ENCODE measurements at places on chromosomes 5 and 9.

DNA sequence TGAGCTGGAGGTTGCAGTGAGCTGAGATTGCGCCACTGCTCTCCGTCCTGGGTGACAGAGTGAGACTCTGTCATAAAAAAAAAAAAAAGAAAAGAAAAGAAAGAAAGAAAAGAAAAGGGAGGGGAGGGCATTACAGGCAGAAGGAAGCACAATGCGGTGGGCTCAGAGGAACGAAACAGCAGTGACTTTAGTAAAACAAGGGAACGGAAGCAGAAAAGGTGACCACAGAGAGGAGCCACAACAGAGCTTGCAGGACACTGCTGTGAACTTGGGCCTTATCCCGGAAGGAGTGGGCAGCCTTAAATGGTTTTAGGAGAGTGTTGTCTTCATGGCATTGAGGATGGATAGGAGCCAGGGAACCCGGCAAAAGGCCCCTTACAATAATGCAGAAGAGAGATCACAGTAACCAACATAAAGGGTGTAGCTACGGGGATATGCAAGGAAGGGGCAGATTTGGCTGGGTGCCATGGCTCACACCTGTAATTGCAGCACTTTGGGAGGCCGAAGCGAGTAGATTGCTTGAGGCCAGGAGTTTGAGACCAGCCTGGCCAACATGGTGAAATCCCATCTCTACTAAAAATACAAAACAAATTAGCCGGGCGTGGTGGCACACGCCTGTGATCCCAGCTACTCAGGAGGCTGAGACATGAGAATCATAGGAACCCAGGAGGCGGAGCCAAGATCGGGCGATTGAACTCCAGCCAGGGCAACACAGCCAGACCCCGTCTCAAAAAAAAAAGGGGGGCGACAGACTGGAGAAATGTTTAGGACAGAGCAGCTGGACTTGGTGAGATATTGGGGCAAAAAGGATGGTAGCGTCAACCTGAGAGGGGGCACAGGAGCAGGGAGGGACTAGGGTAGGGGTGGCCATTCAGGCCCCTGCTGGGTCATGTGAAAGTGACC lies 83.9 kb upstream of the ZBTB43 start:
- DNase-seq = no peak

- DNase-seq = no peak
Measured at GRCh38 chr5:172503925-172504700, 49.8 kb upstream of the SH3PXD2B start.

DNA sequence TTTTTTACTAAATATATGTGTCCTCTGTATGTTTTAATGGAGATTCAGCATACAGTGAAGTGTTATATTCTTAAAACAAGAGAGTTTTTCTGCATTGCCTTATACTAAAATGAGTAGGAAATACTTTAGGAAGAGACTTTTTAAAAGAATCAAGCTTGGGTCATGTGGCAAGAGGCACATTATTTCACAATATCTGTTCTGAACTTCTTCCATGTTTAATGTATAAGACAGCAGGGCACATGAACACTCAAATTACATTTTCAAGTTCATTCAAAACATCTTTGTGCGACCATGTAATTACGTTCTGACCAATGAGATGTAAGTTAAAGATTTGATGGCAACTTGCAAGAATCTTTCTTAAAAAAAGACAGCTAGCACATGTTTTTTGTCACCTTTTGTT lies 1055.9 kb downstream of the NR2F1-AS1 start:
- DNase-seq = no peak

DNA sequence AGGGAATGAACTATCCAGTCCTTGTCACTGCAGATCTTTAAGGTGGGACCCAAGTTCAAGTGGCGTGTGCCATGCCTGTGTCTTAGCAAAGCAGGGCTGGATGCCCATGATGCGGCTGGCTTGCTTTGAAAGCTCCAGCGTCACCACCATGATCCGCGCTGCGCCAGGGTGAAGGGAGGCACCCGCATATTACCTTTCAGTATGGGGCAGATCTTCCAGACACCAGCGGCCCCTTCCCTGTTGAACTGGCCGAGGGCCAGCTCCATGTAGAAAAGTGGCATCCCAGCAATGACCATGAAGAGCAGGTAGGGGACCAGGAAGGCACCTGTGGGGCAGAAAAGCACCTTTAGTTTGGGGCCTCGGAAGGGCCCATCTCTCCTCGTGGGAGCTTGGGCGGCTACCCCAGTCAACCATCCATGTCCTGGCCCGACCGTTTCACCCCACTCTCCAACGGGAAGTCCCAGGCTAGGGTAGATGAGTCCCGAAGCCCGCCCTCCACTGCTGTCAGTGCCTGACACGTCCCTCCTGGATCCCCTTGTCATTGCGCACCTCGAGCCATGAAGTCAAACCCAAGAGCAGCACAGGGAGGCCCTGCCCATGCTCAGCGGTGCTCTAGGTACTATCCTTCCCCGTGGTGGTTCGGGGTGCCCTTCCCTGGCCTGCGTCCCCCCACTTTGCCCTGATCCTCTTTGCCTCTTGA lies 3.9 kb downstream of the SLC6A3 start:
- DNase-seq = no peak

DNA sequence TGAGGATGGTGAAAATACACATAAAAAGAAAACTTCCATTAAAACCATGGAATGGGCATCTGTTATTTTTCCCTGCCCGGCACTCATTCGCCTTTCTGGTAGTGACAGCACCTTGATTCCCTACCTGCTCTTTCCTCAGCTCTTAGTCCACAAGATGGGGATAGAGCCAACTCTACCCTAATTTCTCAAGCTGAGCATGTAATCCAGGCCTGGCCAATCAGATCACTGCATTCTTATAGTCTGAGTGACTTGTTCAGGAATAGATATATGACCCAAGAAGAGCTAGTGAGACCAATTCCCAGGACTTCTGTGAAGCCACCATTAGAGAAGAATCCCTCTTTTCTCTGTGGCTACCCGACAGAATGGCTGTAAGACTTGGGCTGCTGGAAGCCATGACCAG lies 58.1 kb downstream of the TSSK1B start:
- DNase-seq = no peak

- DNase-seq = no peak
Measured at GRCh38 chr5:29321591-29321990, 1871.9 kb upstream of the CDH6 start.

DNA sequence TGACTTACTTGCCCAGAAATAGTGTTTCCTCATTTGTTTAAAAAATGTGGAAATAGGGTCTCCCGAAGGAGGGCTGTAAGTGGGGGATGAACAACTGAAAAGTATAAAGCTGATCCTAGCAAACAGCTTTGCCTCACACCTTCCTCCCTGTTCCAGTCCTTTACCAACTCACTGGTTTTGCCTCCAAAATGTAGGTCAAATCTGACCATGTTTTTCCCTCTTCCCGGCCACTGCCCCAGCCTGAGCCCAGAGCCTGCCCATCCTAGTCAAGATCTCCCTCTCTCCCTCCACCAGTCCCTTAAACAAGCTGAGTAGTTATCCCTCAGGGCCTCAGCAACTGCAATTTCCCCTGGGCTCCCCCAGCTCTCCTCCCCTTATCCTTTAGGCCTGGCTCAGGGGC lies 82.4 kb upstream of the FBXW11 start:
- no peak for DNase-seq

DNA sequence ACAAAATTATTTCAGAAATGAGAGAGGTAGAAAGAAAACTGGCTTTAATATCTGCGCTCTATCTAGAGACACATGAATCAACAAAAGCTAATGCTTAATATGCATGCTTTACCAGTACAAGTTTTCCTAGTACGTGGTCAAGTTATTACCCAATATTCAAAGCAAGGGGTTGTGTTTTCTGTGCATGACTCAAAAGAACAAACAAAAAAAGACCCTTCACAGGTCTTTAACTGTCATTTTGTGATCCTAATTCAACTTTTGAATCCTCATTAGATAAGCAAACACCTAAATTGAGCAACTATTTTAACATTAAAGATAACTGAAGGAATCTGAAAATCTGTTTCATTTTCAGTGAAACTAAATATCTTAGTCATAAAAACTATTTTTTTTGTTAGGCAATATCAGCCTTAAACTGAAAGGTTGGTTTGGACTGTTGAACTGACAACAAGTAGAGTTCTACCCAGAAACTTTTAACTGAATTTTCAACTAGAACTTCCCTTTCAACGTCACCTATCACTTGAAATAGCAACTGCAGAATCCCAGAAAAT lies 12.5 kb downstream of the ST8SIA4 start:
- DNase-seq = no peak

DNA sequence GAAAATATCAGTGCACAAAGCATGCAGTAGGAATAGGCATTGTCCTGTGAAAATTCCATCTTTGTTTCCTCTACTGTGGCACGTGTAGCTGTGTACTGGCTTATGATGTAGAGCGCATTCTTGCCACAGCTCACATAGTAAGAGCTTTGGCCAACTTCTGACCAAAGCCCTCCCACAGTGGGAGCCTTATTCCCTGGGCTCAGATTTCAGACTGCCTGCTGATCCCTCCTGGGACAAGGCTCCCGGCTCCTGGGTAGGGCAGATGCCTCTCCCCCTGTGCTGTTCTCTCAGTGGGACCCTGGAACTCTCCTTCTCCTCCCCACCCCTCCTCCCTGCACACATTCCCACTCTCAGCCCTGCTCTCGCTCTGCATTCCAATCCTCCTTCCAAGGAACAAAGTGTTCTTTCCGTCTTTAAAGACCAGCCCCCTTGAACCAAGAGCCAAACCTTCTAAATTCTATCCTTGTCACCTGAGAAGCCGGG lies 17.5 kb downstream of the LCP2 start:
- DNase-seq = no peak

DNA sequence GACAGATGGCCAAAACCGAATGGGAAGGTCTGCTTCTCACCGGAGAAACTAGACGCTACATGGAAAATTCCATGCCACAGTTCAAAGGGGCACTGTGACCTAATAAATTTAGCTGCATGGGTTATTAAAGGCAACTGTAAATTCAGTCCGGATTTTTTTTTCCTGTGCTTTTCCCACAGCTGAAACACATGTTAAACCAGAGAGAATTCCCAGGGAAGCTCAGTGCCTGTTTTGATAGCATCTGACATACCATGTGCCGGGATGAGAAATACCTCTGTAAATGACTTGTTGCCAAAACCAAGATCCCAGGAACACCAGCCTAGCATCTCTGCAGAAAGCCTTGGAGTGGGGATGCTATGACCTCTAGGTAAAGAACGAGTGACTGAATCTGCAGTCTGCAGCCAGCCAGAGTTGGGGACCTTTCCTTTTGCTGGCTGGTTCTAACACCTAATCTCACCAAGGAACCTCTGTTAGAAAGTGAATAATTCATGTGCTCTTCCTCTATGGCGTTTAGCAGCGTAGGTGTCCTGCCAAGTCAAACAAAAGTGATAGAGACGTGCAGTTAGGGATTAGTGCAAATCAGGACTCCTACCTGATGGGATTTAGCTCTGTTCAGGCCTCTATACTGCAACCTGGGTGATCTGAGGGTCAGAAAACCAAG lies 77.9 kb downstream of the SLIT3 start:
- no peak for DNase-seq

DNA sequence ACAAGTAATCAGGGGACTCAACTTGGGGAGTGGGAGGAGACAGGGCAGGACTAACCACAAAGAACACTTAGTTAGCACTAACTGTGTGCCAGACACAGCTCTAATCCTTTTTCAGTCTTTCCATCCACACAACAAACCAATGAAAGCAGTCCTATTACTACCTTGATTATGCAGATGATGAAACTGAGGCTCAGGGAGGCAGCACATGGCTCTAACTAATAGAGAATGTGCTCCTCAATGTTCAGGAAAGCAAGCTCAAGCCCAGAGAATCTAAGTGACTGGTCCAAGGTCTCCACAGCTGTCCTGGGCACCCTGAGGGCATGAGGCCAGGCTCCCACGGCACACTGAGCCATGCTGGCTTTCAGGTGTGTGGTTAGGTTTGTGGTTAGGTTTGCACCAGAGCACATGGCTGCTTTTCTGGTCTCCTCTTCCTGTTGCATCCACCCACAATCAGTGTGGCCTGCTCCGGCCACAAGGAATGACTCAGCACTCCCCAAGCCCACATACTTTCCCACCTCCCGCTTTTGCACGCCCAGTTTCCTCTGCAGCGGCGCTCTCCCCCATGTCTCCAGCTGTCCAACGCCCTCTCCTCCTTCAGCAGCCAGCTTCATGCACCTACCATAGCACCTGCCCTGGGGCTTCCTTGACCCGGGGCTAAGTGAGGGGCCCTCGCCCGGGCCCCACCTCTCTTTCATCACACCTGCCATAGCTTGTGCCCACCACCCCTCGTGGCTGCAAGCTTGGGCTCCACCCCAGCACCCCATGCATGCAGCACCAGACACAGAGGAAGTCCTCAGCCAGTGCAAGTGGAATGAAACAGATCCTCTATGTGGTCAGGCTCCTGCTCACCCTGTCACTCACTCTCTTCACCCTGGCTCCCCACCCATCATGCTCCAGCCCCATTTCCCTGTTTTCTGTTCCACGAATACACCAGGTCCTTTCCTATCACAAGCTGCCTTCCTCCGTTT lies 133.1 kb downstream of the GABBR2 start:
- no peak for DNase-seq

DNA sequence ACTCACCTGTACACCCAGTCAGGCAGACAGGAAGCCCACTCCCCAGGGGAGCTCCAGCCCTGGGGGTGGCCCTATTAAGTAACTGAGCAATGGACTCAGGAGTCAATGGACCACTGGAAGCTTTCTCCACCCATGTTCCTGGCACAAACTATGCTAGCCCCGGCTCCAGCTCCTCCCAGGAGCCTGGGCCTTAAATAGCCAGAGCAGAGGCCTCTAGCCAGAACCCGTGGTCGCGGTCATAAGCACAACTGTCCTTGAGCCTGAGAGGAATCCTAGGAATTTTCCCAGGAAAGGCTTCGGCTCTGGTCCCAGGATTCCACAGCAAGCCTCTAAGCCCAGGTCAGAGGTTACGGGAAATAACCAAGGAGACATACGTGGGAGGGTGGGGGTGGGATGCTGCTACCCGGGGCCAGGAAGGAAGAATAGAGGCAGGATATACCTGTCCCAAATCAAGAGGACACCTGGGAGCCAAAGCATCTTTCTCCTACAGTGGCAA lies 5.5 kb downstream of the SEPTIN8 start:
- no peak for DNase-seq

DNA sequence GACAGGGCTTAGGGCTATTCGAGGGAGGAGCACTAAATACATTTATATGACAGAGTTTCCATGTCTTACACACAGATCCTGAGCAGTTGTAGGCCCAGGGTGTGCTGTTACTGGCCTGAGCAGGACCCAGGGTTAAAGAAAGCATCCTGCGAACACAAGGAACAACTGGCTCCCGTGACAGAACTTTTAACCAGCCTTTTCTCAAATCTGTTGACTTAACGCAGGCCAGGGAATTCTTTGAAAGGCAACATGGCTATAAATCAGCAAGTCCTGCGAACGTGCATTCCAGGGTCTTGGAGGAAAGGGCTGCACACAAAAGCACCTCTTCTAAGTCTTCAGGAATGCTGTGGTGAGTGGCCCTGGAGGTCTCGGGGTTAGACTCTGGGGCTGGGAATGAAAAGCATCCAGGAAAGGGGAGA lies 45.2 kb upstream of the ANKRD55 start:
- no peak for DNase-seq

DNA sequence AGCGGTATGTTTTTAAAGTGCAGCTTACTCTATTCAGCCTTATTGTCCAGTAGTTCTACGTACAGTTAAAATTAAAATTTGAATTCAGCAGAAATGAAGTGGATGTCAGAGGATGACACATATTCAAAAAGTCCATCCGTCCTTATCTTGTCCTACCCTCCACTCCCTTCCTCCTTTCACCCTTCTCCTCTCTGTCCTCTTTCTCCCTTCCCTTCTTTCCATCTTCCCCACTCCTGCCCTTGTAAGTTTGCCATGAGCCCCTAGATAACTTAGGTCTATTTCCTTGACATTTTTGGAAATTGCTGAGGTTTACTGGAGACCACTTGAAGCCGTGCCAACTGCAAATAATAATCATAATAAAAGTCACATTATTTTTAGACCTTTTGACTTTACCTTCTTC lies 67.6 kb downstream of the TRIO start:
- no peak for DNase-seq

GRCh38 chr9:42386477-42386876 lies 203.0 kb downstream of the SPATA31A6 start:
- DNase-seq = no peak
